ENCODE measurements at places on chromosomes 2 and 18. TPM values are rescaled to one million over a fixed set of nuclear protein-coding genes. Genes with fewer than 3 reads are reported as not detected.

Gene UGT1A7
- not detected for total RNA-seq

Gene COLEC12
- not detected for total RNA-seq

Gene LINC00305
- total RNA-seq = not detected

Gene RAMP1
- total RNA-seq = 11.2 TPM

Gene SCRN3
- total RNA-seq = 27.3 TPM

Gene RGPD6
- 16.7 TPM for total RNA-seq

Gene BBS5
- total RNA-seq = 9.0 TPM

Gene PLEKHA3
- total RNA-seq = 29.8 TPM

Gene DCDC2C
- total RNA-seq = not detected

Gene ASB1
- 104 TPM for total RNA-seq

Gene SH3RF3
- 21.7 TPM for total RNA-seq

Gene SPIRE1
- 78.2 TPM for total RNA-seq

Gene C2orf81
- total RNA-seq = 4.3 TPM

Gene HAAO
- total RNA-seq = not detected

Gene CDH19
- not detected for total RNA-seq

Gene LCLAT1
- total RNA-seq = 27.5 TPM

Gene SCN3A
- not detected for total RNA-seq
